ENCODE measurements at places on chromosomes 2 and 18. TPM values are rescaled to one million over a fixed set of nuclear protein-coding genes. Genes with fewer than 3 reads are reported as not detected.

- no peak for ATAC-seq
Measured at GRCh38 chr2:121561617-121562268, 31.1 kb downstream of the RNU4ATAC start.

SULT1C2 gene
- 2.2 TPM for total RNA-seq

GRCh38 chr2:98346311-98347236 is at the start of gene CNGA3:
Gene CNGA3, plus strand, starts transcription at chr2:98346456. Its CDS starts 23,520 bp downstream, at chr2:98369976.
- ATAC-seq = peak; percentile 86

DNA sequence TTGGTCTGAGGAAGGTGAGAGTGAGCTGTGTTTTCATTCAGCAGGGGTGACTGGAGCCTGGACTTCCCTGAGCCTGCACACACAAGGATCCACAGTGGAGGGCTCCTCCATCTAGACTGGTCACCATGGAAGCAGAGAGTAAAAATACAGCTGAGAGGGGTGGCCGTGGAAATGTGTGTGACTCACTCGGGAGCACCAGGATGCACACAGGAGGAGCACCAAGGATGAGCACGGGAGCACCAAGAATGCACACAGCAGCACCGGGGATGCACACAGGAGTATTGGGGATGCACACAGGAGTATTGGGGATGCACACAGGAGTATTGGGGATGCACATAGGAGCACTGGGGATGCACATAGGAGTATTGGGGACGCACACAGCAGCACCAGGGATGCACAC is 365.2 kb upstream of the MYT1L start:
- ATAC-seq = peak; percentile 31

DNA sequence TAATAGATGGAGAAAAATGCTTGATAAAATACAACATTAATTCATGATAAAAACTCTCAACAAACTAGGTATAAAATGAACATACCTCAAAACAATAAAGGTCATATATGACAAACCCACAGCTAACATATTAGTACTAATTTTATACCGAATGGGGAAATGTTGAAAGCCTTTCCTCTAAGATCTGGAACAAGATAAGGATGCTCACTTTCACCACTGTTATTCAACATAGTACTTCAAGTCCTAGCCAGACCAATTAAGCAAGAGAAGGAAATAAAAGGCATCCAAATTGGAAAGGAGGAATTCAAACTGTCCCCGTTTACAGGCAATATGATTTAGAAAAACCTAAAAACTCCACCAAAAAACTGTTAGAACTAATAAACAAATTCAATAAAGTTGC is 61.5 kb upstream of the CTIF start:
- ATAC-seq = no peak

CRYGD gene
- total RNA-seq = not detected

DNA sequence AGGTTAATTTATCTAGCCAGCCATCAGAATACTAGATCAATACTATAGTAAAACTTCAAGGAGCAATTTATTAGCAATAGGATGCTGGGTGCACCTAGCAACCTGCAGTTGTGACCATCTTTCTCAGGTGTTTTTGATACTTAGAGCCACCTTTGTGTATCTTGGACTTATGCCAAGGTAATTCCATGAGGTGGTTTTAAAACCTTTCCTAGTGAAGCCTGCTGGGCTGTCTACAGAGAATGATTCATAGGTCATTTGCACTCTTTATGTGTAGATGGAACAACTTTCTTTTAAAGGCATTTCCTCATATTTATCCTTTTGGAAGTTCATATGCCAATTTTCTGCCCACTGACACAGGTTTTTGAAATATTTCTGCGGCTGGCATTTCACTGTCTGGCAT is 1030.1 kb upstream of the POU3F3 start:
- ATAC-seq = no peak

- ATAC-seq = no peak
Measured at GRCh38 chr18:9711361-9712129, 3.4 kb downstream of the RAB31 start.

All from motor neuron (in vitro differentiated cells).